ENCODE measurements at places on chromosomes 7 and 10.

- DNase-seq, result no peak
Measured at GRCh38 chr10:29619241-29619669, 15.5 kb downstream of the SVIL start.

DNA sequence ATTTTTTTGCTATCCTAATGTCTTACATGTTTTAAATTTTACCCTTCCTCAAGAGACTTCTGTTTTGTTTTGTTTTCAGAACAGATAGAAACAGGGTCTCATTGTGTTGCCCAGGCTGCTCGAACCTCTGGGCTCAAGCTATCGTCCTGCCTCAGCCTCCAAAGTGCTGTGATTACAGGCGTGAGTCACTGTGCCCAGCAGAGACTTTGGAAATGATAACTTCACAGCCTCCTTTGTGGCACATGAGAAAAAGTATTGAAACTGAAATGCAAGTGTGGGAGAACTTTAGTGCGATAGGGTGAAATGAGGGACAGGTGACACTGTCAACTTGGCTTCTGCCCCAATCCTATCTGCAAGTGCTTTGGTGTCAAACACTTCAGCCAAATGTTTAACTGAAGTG lies 21.6 kb downstream of the IRF5 start:
- no peak for DNase-seq

- DNase-seq, result peak; percentile 20
Measured at GRCh38 chr10:75233444-75234016, 2.2 kb downstream of the COMTD1 start.

DNA sequence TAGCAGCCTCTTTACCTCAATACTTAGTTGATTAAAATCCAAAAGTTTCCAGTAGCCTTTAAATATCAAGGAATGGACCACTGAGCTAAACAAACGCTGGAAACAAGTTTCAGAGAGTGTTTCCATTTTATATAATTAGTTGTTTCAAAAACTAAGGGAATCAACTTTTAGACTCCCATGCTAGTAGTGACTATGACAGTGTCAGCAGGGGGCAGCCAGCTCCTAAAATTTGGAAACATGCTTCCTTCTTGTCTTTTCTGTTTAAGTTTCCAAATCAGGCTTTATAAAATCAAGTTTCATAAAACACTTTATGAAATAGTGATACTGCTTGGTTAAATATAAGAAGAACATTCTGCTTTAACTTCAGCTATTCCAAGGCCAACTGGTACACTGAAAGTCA lies 138.2 kb upstream of the TMEM229A start:
- peak; percentile 31 for DNase-seq

- DNase-seq, result no peak
Measured at GRCh38 chr10:114250716-114251115, 11.7 kb downstream of the VWA2 start.

DNA sequence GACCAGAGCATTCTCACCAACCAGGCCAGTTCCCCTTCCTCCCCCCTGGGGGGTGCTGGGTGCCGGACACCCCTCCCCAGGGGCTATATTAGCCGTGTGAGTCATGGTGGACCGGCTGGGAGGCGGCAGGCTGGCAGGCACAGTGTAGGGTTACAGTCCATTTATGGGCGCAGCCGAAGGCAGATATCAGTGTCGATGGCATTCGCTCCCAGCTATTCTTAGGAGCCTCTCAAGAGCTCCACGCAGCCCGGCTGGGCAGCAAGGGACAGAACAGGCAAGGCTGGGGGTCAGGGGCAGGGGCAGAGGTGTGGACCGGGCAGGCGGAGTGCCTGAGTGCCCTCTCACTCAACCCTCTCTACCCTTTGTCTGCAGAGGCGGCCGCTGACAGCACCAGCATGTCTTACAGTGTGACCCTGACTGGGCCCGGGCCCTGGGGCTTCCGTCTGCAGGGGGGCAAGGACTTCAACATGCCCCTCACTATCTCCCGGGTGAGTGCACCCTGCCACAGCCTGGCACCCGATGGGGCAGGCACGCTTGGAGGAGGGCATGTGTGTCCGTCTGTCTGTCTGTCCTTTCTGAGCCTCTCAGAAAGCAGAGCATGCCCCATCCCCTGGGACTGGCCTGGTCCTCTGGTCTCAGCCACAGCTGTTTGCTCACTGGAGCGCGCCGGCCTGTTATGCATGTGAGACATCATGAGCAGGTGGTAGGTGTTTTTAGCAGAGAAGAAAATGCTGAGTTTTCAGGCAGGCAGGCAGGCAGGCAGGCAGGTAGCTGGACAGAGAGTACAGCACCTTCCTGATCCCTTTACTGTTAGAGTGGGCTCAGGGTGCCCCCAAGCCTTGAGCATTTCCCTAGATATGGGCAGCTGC lies at the start of gene LDB3:
LDB3 (plus strand) TSS at position 215 of the 869 bp plus-strand sequence; CDS start at position 396, 181 bp downstream.
- DNase-seq, result no peak

DNA sequence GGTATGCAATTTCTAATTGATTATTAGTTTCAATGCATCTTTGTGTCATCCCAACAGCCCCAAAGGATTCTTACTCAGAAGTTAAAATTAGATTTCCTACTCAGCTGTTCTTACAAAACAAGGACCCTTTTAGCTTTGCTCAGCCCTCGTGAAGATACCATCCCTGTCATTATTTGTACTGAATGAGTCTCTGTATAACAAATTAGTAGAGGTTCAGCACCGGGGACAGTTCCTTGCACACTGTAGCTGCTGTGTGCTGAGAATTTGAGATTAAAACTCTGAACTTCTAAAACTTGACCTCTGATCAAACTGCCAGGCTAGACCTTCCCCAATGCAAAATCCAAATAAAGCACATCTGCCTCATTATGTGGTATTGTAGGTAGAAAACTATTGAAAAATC lies 299.1 kb downstream of the LHFPL3 start:
- DNase-seq, result peak; percentile 60

- peak; percentile 12 for DNase-seq
Measured at GRCh38 chr7:137978464-137979237, 23.2 kb downstream of the CREB3L2 start.

- DNase-seq, result no peak
Measured at GRCh38 chr7:68846811-68847325, 751.4 kb upstream of the AUTS2 start.

DNA sequence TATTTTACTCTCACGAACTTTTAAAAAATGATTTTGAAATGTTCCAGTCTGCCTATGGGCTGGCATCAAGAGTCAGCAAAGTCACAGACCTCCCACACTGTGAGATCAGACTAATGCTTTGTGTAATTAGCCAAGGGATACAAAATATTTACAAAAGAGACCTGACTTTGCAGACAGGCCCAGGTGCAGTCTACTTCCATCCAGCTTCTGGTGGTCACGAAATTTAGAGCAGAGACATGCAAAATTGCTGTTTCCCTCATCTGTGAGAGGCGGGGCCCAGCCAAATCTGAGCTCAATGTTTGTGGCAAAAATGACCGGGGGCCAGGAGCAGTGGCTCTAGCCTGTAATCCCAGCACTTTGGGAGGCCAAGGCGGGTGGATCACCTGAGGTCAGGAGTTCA lies 82.5 kb upstream of the PITRM1 start:
- no peak for DNase-seq

- DNase-seq, result peak; percentile 29
Measured at GRCh38 chr7:1076184-1077072, 11.5 kb upstream of the GPER1 start.

- DNase-seq, result no peak
Measured at GRCh38 chr7:48078470-48078869, 10.6 kb upstream of the UPP1 start.

DNA sequence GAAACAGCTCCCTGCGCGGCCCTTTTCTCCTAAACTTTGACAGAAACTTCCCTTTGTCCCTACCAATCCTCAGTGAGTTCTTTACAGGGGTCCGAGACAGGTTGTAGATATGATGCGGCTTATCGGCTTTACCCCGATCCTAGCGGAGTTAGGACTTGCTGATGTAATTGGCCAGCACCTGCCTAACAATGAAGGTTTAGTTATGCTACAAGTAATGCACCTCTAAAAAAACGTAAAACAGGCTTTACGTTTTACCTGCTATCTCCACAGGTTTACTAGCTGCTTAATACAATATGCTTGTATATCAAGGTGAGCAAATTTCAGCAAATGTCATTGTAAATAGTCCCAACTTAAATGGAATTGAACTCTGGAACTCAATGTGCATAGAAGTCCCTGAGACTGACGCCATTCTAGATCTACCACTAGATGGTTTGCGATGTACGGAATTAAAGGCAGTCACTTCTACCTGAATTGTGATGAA lies 697 bp upstream of the SNX13 start:
- peak; percentile 59 for DNase-seq

GRCh38 chr7:1176891-1177373 lies 16.9 kb upstream of the ZFAND2A start:
- DNase-seq, result peak; percentile 92

DNA sequence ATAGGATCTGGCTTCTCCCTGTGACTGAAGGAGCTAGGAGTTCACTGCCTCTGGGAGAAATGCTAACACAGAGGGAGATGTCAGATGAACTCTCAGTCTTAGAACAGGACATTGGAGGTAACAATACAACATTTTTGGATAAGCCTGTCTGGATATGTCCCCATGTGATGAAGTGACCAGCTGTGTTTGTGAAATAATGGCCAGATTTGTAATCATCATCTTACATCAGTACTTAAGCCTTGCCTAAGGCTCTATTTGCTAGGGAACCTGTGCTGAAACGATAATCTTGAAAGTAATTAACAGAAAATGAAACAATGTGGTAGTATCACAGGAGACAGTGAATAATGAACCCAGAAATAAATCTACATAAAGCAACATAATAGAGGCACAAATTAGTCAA lies 56.2 kb downstream of the CRPPA start:
- DNase-seq, result no peak

DNA sequence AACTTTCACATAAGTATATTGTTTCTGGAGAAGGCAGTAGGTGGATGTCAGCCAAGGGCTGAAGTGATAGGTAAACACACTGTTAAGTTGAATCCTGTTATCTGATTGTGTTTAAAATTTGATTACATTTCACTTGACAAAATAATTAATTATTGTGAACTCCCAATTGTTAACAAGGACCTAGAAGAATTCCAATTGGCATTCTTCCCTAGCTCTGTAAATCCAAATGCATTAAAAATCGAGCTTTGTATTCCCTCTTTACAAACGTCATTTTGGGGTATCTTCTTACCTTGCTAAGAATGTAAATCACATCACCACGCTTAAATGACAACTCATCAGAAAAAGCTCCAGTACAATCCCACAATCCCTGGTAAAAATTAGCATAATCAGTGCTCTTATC lies 179.9 kb downstream of the SKAP2 start:
- no peak for DNase-seq

DNA sequence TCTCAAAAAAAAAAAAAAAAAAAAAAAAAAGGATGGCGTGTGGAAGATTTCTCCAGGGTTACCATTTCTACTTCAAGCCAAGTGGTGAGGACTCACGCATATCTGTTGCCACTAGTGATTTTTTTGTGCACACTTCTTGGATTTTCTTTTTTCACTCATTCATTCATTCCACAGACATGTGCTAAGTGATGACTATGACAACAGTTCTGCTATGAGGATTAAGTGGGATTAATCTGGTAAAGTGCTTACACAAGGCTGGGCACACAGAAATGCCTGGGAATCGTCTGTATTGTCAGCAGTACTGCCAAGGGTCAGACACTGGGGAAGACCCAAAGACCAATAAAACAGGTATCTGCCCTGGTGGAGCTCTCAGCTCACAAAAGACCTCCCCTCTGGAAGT lies 6.3 kb upstream of the OPN1SW start:
- DNase-seq, result no peak

DNA sequence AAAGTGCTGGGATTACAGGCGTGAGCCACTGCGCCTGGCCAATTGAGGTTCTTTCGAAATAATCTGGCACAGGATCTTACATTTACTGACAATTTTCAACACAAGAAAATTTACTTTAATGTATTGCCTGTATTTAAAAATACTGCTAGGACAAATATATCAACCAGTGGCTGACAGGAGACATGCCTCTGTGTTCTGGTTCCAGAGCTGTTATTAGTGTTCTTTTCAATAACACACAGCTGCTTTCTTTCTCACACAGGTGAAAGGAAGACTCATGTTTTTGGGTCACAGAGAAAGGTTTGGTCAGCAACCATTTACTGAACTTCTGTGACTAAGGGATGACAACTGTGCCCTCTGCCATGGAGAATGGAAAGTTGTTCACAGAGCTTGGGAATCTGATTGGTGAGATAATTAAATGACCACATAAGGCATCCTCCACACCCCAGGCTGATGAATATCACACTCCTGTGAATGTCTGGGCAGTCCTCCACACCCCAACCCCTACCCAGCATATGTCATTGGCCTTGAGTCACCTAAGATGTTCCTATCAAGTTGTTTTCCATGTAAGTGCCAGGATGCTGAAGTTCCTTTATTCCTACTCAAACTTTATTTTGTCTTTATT lies 180.1 kb downstream of the RAPGEF5 start:
- no peak for DNase-seq

DNA sequence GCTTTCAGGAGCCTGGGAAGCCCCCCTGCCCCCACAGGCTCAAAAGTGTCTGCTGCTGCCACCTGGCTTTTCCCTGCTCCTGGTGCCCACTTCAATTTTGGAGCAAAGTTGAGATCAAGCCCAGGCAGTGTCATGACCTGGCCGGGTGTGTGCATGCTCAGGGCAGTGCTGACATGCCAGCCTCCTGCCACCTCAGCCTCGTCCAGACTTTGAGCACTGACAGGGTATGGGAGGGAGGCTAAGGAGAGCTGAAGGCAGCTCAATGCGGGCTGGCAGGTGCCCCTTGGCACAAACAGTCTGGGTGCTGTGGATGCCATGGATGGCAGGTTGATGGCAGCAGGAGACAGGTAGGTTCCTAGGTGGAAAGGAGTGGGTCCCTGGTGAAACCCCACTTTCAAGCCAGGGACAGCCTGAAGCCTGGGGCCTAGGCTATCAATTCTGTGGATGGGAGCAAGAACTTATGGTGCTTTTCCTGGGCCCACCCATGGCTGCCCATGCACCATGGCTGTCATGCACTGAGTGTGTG lies 12.3 kb upstream of the ECHDC3 start:
- no peak for DNase-seq

DNA sequence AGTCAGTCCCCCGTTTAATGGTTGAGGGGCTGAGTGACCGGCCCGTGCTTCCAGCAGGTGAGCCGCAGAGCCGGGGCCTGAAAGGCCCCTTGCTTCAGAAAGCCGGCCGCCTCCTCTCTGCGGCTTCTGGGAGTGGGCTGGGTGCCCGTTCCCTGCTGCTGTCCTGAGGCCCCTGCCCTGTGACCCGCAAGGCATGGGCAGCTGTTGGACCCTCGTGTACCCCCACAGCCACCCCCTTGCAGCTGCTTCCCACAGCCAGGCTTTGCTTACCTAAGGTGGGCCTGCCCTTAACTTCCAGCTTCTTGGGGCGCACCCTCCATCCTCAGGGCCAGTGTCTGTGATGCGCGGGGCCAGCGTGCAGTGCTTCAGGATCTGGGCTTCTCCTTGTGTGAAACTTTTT lies 26.6 kb downstream of the PFKFB3 start:
- DNase-seq, result no peak

- DNase-seq, result no peak
Measured at GRCh38 chr7:21603462-21603861, 60.6 kb downstream of the DNAH11 start.

- no peak for DNase-seq
Measured at GRCh38 chr10:43214956-43215561, 51.8 kb downstream of the RASGEF1A start.

DNA sequence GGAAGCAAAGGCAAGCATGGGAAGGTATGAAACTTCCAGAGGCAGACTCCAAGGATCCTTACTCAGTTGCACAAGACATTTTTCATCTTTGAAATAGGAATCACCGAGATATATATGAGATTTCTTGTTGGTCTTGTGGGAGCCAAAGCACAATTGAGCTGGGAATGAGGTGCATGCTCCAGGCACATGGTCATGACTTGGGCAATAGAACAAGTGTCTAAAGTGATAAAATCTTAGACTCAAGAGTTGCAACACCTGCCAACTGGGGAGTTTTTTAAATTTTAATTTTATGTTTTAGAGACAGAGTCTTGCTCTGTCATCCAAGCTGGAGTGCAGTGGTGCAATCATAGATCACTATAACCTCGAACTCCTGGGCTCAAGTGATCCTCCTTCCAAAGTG lies 169.5 kb upstream of the ADCY1 start:
- DNase-seq, result no peak
